ENCODE measurements at places on chromosomes 4 and X. TPM values are rescaled to one million over a fixed set of nuclear protein-coding genes. Genes with fewer than 3 reads are reported as not detected.

The PITX2 gene
- total RNA-seq, result not detected

The PNMA6A gene
- 0.95 TPM for total RNA-seq

The SPANXB1 gene
- total RNA-seq, result not detected

The GPR82 gene
- not detected for total RNA-seq

The SCD5 gene
- 0.12 TPM for total RNA-seq

DNA sequence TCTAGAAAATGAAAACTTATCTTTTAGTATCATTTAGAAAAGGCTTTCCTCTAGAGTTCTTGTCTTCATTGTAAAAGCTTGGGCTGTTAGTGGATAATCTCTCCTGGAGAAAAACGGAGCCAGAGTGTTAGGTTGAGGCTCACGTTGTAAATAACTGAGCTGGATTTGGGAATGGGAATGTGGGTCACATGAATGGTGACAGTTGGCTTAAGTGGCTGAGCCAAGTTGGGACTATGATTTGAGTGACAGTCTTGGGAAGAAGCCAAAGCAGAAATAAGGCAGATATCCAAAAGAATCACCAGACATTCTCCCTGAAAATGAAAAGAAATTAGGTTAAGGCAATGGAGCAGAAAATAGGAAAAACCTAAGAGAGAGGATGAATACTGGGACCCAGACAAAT lies 33.6 kb upstream of the PDGFC start:
- H3K4me1 ChIP-seq, result no peaks in the 10 kb centered on the region
- DNase-seq, result no peak
- no peaks in the 10 kb centered on the region for H3K27me3 ChIP-seq
- no peak overlapping the region for H3K27ac ChIP-seq

- no peak for DNase-seq
- H3K4me3 ChIP-seq, result no peak overlapping the region
- H3K27ac ChIP-seq, result no peak overlapping the region
- peaks cover 18% of the 10 kb centered on the region for H3K36me3 ChIP-seq
Measured at GRCh38 chr4:67632492-67632891, 68.5 kb downstream of the UBA6 start.

DNA sequence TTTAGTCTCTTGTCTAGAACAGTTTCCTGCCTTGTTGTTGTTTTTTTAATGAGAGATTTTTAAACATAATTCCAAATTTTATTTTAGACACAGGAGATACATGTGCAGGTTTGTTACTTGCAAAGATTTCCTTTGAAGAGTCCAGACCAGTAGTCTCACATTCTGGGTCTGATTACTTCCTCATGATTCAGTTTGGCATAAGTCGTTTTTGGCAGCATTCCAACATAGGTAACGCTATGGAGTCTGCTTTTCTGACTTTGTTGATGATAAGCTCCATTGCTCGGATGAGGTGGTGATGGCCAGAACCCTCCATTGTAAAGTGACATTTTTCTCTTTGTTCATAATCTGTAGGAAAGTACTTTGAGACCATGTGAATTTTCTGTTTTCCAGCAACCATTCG lies 74.7 kb downstream of the CLCN4 start:
- no peak overlapping the region for H3K27ac ChIP-seq
- no peaks in the 10 kb centered on the region for H3K27me3 ChIP-seq
- no peak overlapping the region for H3K4me3 ChIP-seq
- H3K4me1 ChIP-seq, result no peaks in the 10 kb centered on the region

- H3K36me3 ChIP-seq, result no peaks in the 10 kb centered on the region
- no peak overlapping the region for H3K27ac ChIP-seq
- H3K4me1 ChIP-seq, result no peaks in the 10 kb centered on the region
- no peak overlapping the region for H3K4me3 ChIP-seq
- no peaks in the 10 kb centered on the region for H3K27me3 ChIP-seq
Measured at GRCh38 chr4:45160951-45161350, 434.6 kb upstream of the GNPDA2 start.

The PRRG1 gene
- total RNA-seq, result not detected

- H3K27ac ChIP-seq, result no peak overlapping the region
- H3K27me3 ChIP-seq, result no peaks in the 10 kb centered on the region
- no peak for DNase-seq
- H3K36me3 ChIP-seq, result peaks cover 29% of the 10 kb centered on the region
- peaks cover 5% of the 10 kb centered on the region for H3K4me1 ChIP-seq
Measured at GRCh38 chrX:2360731-2361130, 140.0 kb downstream of the DHRSX start.

DNA sequence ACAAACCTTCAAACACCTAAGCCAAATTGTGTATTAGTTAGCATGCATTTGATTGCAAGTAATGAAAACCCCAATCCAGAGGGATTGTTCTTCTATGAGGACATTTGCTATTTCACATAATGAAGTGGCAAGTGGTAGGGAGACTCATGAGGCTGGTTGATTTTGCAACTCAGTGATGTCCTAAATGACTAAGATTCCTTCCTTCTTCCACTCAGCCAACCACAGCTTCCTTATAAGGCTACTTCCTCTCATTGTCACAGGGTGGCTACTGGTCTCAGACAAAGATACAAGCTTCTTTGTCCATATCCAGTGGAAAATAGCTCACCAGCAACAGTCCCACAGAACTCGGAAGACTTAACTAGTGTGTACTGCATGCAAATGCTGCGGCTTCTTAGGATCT lies 5.3 kb upstream of the OTC start:
- DNase-seq, result no peak
- H3K4me1 ChIP-seq, result no peaks in the 10 kb centered on the region
- H3K4me3 ChIP-seq, result no peak overlapping the region
- H3K27ac ChIP-seq, result no peak overlapping the region

- no peak for DNase-seq
- peaks cover 9% of the 10 kb centered on the region for H3K4me1 ChIP-seq
- no peak overlapping the region for H3K27ac ChIP-seq
- no peaks in the 10 kb centered on the region for H3K27me3 ChIP-seq
- H3K36me3 ChIP-seq, result peaks cover 21% of the 10 kb centered on the region
Measured at GRCh38 chr4:721261-722168, 15.9 kb downstream of the PCGF3 start.

All from activated naive CD4-positive, alpha-beta T cell treated with anti-CD3 and anti-CD28 coated beads for 36 hours (primary cell).